Activated CD4-positive, CD25-positive, alpha-beta regulatory T cell treated with anti-CD3 and anti-CD28 coated beads, Interleukin-2, amount 50 U/mL, for 72 hours (primary cell): ENCODE measurements at places on chromosomes 5 and 9.

DNA sequence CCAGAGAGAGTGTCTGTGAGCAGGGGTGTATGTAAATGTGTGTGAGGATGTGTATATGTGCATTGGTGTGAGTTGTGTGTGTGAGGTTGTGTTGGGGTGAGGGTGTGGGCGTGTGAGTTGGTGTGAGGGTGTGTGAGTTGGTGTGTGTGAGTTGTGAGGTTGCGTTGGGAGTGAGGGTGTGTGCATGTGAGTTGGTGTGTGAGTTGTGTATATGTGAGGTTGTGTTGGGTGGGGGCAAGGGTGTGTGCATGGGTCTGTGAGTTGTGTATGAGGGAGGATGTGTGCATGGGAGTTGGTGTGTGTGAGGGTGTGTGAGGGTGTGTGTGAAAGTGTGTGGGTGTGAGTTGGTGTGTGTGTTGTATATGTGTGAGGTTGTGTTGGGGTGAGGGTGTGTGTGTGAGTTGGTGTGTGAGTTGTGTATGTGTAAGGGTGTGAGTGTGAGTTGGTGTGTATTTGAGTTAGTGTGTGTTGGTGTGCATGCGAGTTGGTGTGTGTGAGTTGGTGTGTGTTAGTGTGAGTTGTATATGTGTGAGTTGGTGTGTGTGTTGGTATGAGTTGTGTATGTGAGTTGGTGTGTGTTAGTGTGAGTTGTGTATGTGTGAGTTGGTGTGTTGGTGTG is 161.6 kb upstream of the IER5L start:
- DNase-seq: no peak

GRCh38 chr5:66337626-66338226 is 193.6 kb downstream of the SREK1 start:
- DNase-seq: no peak

GRCh38 chr5:89407054-89407453 is 524.1 kb upstream of the MEF2C start:
- no peak for DNase-seq

- no peak for DNase-seq
Observed at GRCh38 chr5:97046270-97046982, 96.0 kb downstream of the LIX1 start.

DNA sequence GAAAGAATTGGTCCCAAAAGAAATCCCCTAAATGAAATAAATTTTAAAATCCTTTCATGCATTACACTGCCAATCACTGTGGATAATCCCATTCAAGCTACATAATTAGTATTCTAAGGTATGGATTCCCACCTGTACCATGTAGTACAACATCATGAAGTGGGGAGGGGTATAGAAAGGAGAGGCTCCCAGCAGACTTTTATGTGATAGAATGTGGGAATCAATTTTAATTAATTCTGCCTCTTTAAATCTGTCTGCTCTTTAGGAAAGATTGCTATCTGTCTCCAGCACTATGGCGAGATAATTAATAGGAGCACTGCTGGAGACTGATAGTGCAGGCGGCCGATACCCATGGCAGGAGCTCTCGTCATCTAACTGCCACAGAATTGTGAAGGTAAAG is 95.4 kb downstream of the CDH12 start:
- no peak for DNase-seq

- DNase-seq: no peak
Observed at GRCh38 chr9:1179366-1179765, 129.2 kb downstream of the DMRT2 start.

GRCh38 chr9:127755061-127756060 is 20.3 kb upstream of the TOR2A start:
- no peak for DNase-seq

DNA sequence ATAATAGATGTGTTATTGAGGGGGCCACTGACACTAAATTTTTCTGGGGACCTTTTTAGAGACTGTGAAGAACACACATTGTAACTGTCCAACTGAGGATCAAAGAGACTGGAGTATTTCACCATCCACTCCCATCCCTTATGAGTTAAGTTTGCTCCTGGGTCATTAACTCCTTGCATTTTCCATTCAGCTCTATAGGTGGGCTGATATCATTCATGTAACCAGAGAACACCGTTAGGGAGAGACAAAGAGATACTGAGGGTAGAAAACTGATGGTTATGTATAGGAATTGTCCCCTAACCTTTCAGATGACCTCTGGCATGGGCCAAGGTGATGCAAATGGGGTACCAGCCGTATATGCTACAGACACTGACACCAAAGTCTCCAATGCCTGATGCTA is 142.4 kb upstream of the TLR4 start:
- no peak for DNase-seq

DNA sequence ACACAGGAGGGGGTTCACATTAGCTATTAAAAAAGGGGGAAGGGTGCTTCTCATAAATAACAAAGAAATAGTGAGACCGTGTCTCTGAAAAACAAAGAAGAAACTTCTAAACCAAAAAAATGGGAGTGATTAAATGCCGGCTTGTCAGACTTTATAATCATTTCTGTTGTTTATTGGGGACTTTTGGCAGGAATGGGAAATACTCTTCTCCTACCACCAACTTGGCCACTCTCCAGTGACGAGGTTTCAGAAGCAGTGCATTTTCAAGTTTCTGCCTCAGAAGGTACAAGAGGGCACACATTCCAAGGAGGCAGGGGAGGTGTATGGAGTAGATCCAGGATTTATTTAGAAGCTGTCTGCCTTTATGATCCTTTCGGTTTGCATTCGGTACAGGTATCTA is 46.2 kb downstream of the LIX1 start:
- DNase-seq: no peak

- DNase-seq: no peak
Observed at GRCh38 chr5:11104651-11105112, 343.6 kb upstream of the DAP start.

DNA sequence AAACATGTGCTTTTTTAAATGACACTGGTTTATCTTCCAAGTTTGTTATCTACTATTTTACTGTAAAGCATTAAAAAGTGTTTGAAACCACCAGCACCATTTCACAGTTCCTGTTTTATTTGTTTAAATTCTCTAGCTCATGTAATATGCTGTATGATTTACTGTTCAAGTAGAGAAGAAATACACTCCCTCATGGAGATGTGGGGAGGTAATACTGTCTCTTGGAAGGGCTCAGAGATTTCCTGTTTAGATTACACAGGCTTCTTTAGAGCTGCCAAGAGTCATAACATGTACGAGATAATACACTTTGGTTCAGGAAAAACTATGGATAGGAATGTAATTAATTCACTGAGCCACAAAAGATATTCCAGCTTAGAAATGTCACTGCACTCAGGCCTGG is 135.0 kb upstream of the CCDC152 start:
- no peak for DNase-seq

DNA sequence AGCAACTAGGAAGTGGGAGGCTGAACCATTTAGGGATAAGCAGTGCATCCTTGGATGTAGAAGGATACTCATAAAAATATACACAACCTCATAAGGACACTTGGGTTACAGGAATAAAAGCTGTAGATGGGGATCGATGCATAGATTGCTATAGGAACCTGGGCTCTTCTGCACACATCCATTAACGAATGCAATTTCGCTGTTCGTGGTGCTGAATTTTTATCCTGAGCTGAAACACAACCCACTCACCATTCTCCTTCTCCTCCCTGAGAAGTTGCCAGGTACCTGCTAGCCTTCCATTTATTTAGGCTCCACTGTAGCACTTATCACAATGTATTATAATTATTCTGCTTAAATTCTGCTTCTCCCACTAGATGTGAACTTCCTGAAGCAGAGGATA is 320.6 kb upstream of the BRINP1 start:
- DNase-seq: no peak

DNA sequence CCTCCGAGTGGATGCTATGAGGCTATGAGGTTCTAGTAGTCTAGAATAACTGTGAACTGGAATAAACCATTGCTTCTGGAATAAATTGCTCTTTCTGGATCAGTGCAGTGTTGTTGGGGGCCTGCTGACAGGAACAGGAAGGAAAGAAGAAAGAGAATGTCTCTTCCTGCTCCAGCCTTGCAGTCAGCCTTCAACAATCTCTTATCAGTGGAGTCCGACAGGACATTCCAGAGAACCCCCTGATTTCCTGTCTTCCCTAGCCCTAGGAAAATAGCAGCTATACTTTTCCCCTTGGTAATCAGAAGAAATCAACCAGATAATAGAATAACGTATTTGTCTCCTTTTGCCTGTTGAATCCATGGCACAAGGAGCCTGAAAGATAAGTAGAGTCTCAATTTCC is 55.4 kb downstream of the WDR36 start:
- DNase-seq: no peak
